ENCODE measurements at places on chromosomes 2 and 18.

DNA sequence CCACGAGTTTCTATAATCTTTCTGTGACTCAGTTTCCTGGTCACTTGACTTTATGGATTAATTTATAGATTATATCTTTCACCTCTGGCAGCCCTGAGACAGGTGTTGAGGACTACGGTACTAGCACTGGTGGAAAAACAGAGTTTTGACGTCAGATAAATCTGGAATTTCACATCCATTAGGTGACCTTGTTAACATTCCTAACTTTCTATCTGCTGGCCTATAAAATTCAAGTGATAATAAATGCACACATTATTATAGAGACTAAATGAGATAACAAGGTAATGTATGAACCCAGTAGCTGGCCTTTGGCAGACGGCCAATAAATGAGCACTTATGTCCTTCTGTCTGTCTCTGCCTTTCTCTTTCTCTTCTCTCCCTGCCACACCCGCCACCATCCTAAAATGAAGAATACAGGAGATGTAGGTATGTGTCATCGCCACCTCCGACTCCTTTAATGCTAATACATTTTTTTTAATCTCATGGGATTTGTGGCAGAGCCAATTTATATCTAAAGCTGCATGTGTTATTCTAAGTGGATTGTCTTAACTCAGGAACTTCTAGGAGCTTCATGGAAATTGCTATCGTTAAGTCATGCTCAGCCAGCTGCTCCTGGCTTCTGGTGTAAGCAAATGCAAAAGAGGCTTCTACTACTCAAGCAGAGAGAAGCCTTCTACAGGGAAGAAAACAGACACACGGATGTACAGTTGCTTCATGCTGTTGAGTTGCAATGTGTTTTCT is 2.3 kb downstream of the TM4SF20 start:
- DNase-seq, result no peak

GRCh38 chr2:221125691-221126090 is 446.4 kb downstream of the EPHA4 start:
- DNase-seq, result no peak

GRCh38 chr2:200778038-200778437 is 33.7 kb upstream of the BZW1 start:
- DNase-seq, result no peak

- DNase-seq, result no peak
These were observed 659.2 kb upstream of the RAB6C start for GRCh38 chr2:129320288-129320687.

GRCh38 chr2:79394485-79394859 is 118.4 kb upstream of the CTNNA2 start:
- no peak for DNase-seq

DNA sequence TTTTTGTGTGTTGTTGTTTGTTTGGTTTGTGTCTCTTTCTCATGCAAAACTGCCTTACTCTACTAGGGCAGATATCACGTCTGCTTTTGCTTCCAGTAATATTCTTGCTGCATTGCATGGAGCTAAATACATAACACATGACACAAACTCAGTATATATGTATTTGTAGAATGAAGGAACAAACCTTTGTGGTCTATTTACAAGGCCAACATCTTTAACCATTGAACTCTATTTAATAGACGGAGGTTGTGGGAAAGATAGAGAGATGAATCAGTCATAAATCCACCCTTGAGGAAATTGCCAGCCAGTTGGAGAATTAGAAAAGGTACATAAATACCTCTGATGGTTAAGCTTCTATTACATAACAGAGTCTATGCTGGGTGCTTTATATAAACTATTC is 26.0 kb upstream of the IL1RL1 start:
- DNase-seq, result no peak

DNA sequence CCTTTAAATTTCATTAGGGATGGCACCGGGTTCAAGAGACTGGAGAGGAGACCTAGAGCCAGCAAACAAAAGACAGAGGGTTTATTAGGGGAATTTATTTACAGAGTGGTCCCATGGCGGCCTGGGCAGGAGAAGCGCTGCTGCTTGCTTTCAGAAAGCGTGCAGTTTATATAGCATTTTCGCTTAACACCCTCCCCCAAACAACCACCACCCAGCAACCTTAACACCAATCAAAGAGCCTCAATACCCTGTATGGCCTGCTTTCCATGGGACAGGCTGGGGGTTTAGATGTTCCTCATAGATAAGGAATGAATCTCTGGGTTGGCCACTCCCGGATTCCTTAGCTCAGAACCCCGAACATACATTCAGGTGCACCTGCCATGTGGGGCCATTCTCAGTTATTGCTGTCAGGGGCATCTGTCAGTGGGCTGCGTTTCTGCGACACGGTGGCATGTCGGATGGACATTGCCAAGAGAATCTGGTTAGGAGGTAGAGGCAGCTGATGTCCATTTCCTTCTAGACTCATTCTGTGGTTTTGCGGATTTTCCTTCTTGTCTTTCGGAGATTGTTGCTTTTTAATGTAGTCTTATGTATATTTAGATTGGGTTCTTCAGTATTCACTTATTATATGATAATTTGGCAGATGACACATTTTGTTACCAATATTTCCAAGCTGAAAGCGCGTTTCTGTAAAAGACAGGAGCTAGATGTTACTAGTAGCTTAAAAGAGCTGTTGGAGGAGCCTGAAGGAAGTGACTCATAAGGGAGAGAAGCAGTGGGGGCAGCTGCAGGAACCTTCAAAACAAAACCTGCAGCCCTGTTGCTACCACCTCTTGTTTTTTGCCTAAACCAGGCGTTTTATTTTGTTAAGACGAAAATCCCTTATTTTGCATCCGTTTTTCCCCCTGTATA is 7.2 kb downstream of the AGAP1 start:
- no peak for DNase-seq

- no peak for DNase-seq
These were observed 110.7 kb upstream of the PTPRM start for GRCh38 chr18:7456376-7456775.

- no peak for DNase-seq
These were observed 1142.3 kb downstream of the RPIA start for GRCh38 chr2:89833780-89834117.

DNA sequence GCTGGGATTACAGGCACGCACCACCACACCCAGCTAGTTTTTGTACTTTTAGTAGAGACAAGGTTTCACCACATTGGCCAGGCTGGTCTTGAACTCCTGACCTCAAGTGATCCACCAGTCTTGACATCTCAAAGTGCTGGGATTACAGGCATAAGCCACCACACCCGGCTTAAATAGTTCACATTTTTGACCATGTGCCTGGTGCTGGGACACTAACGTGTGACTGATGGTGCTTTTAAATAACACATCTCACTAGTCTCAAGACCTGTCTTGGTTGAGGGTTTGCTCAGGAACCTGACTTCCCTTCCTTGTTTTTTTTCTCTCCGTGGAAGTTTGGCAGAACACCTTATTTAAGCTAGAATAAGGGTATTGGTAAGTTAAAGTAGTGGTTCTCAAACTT is 8.5 kb downstream of the FMNL2 start:
- DNase-seq, result no peak

DNA sequence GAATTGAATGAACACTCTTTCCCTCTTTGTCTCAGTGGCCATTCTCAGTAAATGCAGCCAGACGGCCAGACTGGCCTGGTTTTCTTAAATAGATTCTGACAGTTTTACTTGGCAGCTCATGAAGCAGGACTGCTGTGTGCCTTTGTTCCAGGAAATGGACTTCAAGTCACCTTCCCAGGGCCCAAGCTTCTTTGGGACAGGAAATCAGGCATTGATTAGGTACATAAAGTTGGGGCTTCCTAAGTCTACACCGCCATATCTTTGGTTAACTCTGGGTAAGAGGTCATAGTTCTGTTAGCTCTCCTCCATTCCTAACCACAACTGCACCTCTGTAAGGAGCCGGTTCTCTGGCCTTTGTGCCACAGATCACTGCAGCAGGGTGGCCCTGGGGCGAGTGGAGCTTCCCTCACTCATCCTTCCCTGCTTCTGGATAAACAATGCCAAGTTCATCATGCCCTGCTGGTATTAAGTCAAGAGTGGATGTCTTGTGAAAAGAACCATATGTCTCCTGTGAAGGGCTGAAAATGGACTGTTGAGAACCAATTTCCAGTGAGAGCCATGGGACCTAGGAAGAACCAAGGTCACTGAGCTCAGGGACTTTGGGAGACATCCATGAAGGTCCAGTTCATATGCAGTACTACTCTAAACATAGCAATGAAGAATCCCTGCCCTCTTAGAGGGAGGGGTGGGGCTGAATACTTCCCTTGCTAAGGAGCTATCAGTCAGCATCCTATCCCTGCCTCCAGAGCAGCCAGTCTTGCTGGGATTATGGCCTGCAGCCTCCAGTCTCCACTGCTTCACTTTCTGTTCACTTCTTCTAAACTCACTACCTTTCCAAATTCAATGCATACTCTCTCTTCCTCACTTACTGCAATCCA is 122.6 kb upstream of the XPO1 start:
- no peak for DNase-seq

GRCh38 chr2:233824373-233824772 is 30.0 kb downstream of the HJURP start:
- DNase-seq, result no peak

DNA sequence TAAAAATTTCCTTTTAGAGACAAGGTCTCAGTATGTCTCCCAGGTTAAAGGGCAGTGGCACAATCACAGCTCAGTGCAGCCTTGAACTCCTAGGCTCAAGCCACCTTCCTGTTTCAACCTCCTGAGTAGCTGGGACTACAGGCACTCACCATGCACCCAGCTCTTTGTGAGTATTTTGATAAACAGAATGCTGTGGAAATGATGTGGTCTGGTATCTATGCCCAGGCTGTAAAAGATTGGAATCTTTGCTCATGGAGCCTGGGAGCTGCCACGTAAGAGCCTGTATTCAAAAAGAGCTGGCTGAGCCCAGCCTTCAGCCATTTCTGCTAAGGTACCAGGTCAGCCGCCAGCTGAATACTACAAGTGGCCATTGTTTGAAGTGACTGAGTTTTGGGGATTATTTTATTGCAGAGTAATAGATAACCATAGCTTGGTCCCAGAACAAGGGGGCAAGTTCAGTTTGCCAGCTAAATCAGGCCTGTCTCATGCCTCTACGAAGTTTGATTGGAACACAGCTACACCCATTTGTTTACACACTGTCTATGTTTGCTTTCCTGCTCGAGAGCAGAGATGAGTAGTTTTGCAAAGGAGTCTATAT is 21.3 kb upstream of the ARL5A start:
- no peak for DNase-seq

DNA sequence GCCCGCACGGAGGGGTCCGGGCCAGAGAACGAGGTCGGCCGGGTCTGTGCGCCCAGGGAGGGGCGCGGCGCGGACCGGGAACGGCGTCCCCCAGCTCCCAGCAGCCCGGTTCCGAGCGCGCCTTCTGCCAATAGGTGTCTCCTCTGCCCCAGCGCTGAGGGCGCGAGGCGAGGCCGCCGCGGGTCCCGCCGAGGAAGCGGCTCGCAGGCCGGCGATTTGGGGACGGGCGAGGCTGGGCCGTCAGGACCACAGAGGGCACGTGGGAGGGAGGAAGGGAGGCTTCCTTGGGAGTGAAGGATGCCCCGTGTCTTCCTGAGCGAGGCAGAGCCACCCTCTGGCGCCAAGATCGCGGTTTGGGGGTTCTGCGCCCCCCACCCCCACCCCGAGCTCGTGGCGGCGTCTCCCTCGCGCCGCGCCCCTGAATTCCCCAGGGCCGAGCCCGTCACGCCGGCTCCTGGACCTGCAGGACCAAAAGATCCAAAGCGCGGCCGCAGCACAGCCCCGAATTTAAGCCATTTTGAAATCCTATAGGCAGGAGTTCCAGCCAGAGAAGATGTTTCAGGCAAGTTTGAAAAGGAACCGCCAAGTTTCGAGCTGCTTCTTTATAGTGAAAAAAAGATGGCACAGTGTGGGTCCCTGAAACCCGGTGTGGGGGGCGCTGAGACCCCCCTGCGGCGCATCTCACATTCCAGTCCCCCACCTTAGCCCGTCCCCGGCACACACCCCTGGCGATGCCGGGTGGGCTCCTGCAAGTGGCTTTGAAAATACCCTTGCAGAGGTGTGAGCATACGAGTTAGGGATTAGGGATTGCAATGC is 909 bp downstream of the NFATC1 start:
- DNase-seq, result no peak

- DNase-seq, result no peak
These were observed 69.3 kb upstream of the FN1 start for GRCh38 chr2:215505044-215505786.

- no peak for DNase-seq
These were observed 48.6 kb downstream of the EPAS1 start for GRCh38 chr2:46345775-46346174.

DNA sequence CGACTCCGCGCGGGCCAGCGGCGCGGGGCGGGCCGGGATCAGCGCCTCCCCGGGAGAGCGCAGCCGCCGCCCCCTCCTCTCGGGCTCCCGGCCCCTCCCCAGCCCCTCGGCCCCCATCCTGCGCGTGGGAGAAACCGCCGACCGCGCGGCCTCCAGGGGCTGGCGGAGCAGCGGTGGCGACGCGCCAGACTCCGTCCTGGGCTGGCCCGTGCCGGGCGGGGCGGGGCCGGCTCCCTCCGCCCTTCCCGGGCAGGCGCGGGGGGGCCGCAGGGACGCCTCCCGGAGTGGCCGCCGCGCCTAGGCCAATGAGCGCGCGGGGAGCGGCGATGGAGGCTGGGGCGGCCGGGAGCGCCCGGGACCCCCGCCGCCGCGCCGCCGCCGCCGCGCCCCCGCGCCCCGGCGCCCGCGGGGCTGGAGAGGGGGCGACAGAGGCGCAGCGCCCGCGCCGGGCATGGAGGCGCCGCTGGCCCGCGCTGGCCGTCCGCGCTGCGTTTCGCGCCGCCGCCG is 49.1 kb downstream of the KCNIP3 start:
- no peak for DNase-seq

GRCh38 chr18:69978732-69979715 is 31.4 kb upstream of the CD226 start:
- peak; percentile 75 for DNase-seq

DNA sequence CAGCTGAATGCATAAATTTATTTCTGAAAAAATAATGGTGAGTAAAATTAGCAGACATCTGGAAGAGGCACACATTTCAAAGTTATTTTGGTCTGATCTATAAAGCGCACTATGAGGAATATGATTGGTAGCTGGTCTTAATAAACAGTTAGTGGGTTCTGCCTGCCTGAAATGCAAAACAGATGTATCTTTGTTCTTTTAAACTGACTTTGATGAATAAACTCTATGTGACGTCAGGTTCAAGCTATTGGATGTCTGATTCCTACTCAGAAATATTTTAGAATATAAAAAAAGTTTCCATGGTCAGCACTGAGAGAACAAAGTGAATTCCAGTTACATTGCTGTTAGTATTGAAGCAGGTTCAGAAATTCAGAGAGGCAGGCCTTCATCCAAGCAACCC is 136.4 kb downstream of the TPGS2 start:
- no peak for DNase-seq

GRCh38 chr2:235698028-235698427 is 204.2 kb downstream of the AGAP1 start:
- DNase-seq, result no peak

DNA sequence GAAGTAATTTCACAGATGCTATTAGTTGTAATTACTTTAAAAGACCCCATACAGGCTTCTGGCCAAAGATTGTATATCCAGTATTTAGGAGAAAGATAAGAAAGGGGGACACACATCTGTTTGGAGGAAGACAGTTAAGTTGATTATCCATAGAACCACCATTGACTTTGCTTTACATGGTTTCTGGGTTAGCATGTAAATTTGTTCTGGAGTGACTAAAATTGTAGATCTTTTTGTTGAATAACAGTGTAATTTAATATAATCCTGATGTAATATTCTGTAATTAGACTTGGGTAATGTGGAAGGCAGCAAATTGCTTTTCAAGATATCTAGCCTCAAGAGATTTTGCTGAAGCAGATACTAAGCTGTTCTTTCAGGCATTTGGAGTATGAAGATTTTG is 17.2 kb downstream of the COMMD1 start:
- DNase-seq, result no peak

All from GF-D8 (cell line).